T-cell (primary cell): ENCODE measurements at places on chromosomes 7 and 10. TPM values are rescaled to one million over a fixed set of nuclear protein-coding genes. Genes with fewer than 3 reads are reported as not detected.

INPP5F gene
- total RNA-seq: 7.3 TPM

PTPN20 gene
- total RNA-seq: 1.1 TPM

GIMAP8 gene
- 18.6 TPM for total RNA-seq

AZGP1 gene
- total RNA-seq: not detected

EVX1 gene
- total RNA-seq: not detected
